ENCODE measurements at places on chromosomes 16 and 17. TPM values are rescaled to one million over a fixed set of nuclear protein-coding genes. Genes with fewer than 3 reads are reported as not detected.
A peak's percentile ranks its signal among the peaks of the same experiment; 100 is the strongest.

PRDM7 gene
- not detected for total RNA-seq

- DNase-seq = no peak
- no peaks in the 10 kb centered on the region for H3K27me3 ChIP-seq
- peak overlapping the region; percentile 77 for H3K27ac ChIP-seq
Measured at GRCh38 chr17:7867881-7868329, 10.1 kb downstream of the CYB5D1 start.

GRCh38 chr16:16861546-16861945, 482.6 kb downstream of the NPIPA7 start:
- H3K36me3 ChIP-seq = no peaks in the 10 kb centered on the region
- H3K27me3 ChIP-seq = peaks cover 10% of the 10 kb centered on the region
- no peak overlapping the region for H3K27ac ChIP-seq
- no peaks in the 10 kb centered on the region for H3K4me1 ChIP-seq

- H3K27ac ChIP-seq = no peak overlapping the region
- H3K27me3 ChIP-seq = no peaks in the 10 kb centered on the region
- H3K4me1 ChIP-seq = peaks cover 16% of the 10 kb centered on the region
- H3K4me3 ChIP-seq = no peak overlapping the region
- DNase-seq = no peak
- H3K36me3 ChIP-seq = peaks cover 3% of the 10 kb centered on the region
Measured at GRCh38 chr16:53209877-53210276, 155.1 kb downstream of the CHD9 start.

DNA sequence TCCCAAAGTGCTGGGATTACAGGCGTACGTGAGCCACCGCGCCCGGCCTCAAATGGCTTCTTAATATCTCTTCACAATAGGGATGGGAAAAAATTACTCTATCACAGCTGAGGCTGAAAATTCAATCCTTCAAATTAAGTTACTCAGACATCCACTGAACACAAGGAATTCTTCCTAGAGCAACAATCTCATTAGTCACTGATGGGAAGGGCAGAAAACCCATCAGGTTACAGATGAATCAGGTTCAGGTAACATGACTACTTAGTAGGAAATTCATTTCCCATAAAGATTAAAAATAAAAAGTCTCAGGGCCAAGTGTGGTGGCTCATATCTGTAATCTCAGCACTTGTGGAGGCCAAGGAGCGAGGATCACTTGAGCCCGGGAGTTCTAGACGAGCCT, 42.5 kb upstream of the ABR start:
- no peak overlapping the region for H3K27ac ChIP-seq
- H3K4me1 ChIP-seq = no peaks in the 10 kb centered on the region
- no peaks in the 10 kb centered on the region for H3K36me3 ChIP-seq

HMOX2 gene
- 50.3 TPM for total RNA-seq

DNA sequence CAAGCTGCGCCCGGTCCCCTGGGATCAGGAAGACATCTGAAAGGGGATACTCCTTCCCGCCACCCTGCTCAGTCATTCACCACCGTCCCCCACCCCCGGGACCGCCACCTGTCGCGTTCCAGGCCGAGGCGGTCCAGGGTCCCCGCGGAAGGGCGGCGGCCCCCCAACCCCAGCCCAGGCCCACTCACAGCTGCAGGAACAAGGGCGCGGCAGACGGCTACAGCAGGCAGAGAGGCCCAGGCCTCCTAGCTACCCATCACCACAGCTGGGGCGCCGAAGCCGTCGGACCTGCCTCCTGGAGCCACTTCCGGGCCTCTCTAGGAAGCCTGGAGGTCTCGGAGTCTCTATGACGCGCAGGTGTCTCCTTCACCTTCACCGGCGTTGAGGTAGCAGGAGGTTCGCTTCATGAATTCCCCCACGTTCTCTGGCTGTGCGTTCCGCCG, at the start of gene SDR42E1:
SDR42E1 (minus strand) TSS at position 272 of the 443 bp plus-strand sequence. CDS start 10,612 bp downstream, outside the sequence.
- H3K36me3 ChIP-seq = peaks cover 22% of the 10 kb centered on the region
- peaks cover 21% of the 10 kb centered on the region for H3K4me1 ChIP-seq
- peak; percentile 79 for DNase-seq
- peak within 1 kb of the TSS; percentile 92 for H3K27ac ChIP-seq

GRCh38 chr16:85507342-85507741, 105.8 kb upstream of the GSE1 start:
- H3K4me1 ChIP-seq = no peaks in the 10 kb centered on the region
- no peak overlapping the region for H3K4me3 ChIP-seq
- DNase-seq = no peak
- H3K36me3 ChIP-seq = no peaks in the 10 kb centered on the region
- H3K27ac ChIP-seq = no peak overlapping the region
- H3K27me3 ChIP-seq = no peaks in the 10 kb centered on the region

GRCh38 chr16:65910291-65910690, 456.2 kb upstream of the CDH5 start:
- DNase-seq = no peak
- H3K27me3 ChIP-seq = no peaks in the 10 kb centered on the region
- H3K36me3 ChIP-seq = no peaks in the 10 kb centered on the region
- no peak overlapping the region for H3K4me3 ChIP-seq

DNA sequence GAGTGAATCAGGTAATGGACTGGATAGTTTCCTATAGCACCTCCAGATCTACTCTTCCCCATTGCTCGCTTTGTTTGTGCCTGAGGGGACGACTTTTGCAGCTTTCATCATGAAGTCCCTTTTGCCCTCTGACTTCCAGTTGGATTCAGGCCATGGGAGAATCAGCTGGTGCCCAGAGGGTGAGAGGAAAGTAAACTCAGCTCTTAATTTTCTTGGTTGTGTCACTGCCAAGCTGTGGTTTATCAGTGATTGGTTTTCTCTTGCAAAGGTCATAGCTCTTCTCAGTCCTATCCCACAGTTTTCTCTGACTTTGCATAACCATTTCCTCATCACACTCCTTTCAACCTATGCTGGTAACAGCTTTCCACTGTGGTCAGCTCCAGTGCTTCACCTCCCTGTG, 200.1 kb downstream of the KCNJ2 start:
- no peak for DNase-seq
- H3K4me1 ChIP-seq = no peaks in the 10 kb centered on the region
- no peaks in the 10 kb centered on the region for H3K36me3 ChIP-seq

GRCh38 chr17:27573971-27574525, 56.9 kb upstream of the LGALS9 start:
- H3K4me3 ChIP-seq = peak overlapping the region; percentile 40
- no peaks in the 10 kb centered on the region for H3K27me3 ChIP-seq
- H3K36me3 ChIP-seq = peaks cover 6% of the 10 kb centered on the region
- peak; percentile 29 for DNase-seq
- H3K4me1 ChIP-seq = peaks cover 90% of the 10 kb centered on the region

DNA sequence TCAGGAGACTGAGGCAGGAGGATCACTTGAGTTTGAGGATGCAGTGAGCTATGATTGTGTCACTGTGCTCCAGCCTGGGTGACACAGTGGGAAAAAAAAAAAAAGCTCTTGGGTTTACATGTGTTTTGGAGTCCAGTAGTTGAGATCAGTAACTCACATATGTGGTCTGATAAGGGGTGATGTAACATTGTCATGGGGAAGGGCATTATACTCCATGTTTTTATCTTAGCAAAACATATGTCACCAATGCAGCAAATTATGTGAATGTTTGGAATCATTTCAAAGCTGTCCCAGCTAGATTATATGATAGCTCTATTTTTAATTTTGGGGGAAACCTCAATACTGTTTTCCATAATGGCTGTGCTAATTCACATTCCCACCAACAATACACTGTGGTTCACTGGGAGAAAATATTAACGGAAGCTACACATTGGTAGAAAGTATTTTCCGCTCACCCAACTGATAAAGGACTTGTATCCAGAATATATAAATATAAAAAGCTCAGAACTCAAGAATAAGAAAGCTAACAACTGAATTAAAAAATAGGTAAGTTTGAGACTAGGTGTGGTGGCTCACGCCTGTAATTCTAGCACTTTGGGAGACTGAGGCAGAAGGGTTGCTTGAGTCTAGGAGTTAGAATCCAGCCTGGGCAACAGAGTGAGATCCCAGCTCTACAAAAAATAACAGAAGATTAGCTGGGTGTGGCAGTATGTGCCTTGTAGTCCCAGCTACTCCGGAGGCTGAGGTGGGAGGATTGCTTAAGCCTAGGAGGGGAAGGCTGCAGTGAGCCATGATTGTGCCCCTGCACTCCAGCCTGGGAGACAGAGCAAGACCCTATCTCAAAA, 224.1 kb upstream of the TBX2 start:
- H3K27me3 ChIP-seq = no peaks in the 10 kb centered on the region
- H3K4me1 ChIP-seq = no peaks in the 10 kb centered on the region
- no peak for DNase-seq
- no peak overlapping the region for H3K4me3 ChIP-seq

- no peak overlapping the region for H3K27ac ChIP-seq
- H3K36me3 ChIP-seq = no peaks in the 10 kb centered on the region
Measured at GRCh38 chr16:83438326-83438725, 369.5 kb upstream of the HSBP1 start.

DNA sequence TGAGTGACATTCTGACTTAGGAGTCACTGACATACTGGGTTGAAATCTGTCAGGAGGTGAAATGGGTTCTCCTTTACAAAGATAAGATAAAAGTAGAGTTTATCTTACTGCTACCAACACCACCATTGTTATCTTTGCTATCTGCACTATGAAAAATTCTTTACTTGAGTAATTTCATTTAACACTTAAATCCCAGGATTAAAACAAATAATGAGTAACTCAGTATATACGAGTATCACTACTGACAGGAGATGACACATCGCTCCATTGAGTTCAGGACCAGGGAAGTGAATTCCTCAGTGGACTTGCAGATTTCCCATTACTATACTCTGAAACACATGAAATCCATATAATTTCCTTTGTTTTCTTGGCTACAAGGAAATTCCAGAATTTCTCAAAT, 242.1 kb upstream of the NLRP1 start:
- no peak overlapping the region for H3K4me3 ChIP-seq
- peaks cover 2% of the 10 kb centered on the region for H3K4me1 ChIP-seq
- no peak for DNase-seq
- no peaks in the 10 kb centered on the region for H3K36me3 ChIP-seq

- H3K27me3 ChIP-seq = no peaks in the 10 kb centered on the region
- H3K4me1 ChIP-seq = peaks cover 27% of the 10 kb centered on the region
- peaks cover 7% of the 10 kb centered on the region for H3K36me3 ChIP-seq
- peak overlapping the region; percentile 38 for H3K4me3 ChIP-seq
Measured at GRCh38 chr16:67780847-67781564, 25.4 kb downstream of the RANBP10 start.
